NCI-H82 (cell line): ENCODE measurements at places on chromosomes 7 and 10.

DNA sequence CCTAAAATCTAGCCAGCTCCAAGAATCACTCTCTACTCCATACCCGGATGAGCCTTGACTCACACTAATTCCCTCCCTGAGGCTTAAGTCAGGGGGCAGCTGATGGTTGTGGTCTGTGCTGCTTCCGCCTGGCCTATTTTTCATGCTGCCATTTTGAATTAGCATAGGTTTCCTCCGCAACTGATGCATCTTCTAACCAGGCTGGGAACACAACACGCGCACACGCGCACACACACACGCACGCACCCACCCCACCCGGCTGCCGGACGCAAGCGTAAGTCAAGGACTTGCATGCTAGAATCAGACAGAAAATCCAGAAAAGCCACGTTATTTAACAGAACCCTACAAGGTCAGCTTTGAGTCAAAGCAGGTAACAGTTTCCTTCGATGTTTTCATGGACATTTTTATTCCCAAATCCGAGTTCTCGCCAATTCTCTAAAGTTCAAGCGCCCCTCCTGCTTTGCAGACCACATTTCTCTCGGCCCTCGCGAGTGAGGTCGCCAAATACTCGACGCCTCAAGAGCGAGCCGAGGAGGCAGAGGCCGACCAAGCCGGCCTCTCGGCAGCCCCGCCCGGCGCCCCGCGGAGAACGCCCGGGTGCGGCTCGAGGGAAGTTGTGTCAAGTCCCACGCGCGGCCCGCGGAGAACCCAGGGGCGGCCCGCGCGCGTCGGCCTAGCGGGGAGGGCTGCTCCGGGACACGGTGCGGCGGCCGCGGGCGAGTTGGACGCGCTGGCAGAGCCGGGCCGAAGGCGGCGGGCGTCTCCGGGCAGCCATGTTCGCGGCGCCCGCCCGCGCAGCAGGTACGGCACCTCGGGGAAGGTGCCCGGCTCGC is 961 bp downstream of the SCRN1 start:
- peak; percentile 90 for DNase-seq

- no peak for DNase-seq
These were observed 7.0 kb upstream of the CSGALNACT2 start for GRCh38 chr10:43131256-43131655.

GRCh38 chr7:52100-52499 is 140.3 kb upstream of the FAM20C start:
- DNase-seq: no peak

GRCh38 chr10:108090476-108091215 is 926.1 kb upstream of the SORCS1 start:
- no peak for DNase-seq

DNA sequence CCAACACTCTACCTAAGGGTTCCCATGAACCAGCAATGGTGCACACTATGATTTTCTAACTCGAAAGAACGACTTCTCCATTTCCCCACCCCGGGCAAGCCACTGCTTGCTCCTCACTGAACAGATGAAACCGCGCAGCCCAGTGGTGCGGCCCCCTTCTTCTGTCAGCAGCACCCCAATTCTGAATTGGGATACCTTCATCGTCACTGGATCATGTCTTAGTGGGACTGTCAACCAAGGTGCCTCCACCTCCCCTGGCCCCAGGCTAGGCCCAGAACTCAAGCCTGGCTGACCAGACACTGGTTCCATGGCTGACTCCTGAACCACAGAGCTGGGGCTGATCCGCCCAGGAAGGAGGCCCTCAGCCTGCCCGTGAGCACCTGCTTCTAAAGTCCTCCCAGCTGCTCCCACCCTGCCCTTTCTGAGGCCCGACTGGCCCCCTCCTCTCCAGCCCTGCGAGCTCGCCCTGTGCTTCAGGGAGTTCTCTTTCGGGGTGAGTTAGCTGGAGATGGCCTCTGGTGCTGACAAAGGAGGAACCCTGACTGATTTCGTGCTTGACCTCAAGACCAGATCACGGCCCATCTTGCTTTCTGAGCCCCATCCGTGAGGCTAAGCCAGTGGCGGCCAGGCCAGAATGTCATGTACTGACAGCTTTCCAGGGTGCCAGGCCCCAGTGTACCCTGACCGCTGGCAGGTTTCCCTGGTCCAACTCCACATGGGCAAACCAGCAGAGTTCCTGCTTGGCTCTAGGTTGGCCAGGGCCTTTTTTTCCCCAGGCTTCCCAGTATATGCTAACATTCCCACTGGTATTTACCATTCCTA is 44.5 kb downstream of the FAM53B start:
- no peak for DNase-seq

DNA sequence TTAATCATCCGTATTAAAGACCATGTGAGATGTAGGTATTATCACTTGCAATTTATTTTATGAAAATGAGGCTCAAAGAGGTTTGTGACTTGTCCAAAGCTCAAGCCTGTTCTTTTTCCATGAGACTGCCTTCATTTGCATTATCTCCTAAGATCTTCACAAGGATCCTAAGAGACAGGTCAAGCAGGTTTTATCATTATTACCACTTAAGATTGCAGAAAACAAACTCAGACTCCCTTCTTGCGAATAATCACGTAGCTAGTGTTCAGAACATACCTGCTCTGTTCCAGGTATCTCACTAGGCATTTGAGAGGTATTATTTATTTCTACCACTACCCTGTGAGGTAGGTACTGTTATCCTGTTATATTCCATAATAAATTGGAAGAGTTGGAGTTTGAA is 64.8 kb downstream of the ZNRF2 start:
- DNase-seq: no peak

DNA sequence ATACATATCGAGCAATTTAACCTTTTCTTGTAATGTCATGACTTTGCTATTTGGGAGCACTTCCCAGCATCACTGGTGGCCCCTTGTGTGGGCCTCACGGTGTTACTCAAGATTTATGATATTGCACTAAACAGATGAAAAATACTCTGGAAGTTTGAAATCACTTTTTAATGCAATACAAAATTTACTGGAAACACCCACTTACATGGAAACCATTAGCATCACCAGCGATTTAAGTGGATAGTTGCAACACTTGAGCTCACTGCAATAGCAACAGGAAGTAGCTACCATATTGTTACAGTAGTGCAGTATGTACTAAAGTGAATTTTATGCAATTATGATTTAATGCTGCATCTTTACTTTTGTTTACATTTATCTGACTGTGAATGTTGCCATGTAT is 184.4 kb downstream of the MDFIC start:
- no peak for DNase-seq

- DNase-seq: no peak
These were observed 38.6 kb upstream of the TNKS2 start for GRCh38 chr10:91759581-91759986.

DNA sequence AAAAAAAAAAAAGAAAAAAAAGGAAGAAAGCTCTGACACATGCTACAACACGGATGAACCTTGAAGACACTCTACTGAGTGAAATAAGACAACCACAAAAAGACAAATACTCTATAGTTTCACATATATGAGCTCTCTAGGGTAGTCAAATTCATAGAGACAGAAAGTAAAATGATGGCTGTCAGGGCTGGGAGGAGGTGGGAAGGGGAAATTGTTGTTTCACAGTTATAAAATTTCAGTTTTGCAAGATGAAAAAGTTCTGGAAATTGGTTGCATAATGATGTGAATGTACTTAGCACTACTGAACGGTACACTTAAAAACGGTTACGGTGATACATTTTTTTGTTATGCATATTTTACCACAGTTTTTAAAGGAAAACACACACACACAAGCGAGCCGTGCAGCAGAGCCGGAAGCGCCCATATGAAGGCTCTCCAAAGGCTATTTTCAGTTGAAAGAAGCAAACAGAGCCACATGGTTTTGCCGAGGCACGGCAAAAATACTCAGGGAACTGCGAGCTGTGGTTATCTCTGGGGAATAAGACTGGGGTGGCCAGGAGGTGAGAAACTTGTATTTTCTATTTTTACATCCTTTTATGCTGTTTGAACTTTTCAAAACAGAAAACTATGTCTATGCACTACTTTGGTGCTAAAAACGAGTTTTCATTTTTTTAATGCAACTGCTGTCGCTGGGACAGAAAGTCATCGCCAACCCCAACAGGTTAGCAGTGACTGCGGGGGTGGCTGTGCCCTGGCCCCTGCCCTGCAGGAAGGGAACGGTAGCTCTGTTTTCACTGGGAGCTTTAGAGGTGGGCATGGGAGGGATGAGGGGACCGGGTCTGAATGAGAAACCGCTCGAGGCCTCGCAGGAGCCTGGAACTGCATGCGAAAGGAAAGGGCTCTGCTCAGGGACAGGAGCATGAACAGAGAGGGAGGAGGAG is 132.9 kb downstream of the OAT start:
- no peak for DNase-seq

DNA sequence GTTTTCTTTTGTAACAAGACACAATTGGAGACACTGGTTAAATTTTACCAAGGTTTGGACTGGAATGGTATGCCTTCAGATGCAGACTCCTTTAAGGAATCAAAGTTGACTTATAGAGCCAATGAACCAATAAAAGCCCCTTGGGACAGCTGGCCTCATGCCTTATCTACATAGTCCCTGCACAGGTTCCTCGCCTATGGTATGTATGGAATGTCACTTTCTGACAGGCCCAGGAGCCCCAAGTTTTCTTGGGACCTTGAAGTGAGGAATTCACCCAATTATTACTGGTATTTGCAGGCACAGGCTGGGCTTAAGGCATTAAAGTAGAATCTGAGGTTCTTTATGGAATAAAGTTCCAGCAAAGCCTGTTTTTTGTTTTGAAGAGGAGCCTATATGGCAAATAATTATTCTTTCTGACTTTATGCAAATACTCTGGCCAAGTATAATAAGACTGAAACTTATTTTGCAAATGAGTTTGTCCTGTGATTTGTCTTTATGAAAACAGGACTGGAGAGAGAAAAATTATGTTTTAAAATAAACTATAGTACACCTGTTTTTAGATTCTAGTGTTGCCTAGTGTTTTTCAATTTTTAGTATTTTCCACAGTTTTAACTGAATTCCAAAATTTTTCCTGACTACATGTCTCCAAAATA is 24.1 kb upstream of the DNMBP start:
- DNase-seq: no peak

- no peak for DNase-seq
These were observed 61.8 kb upstream of the SP4 start for GRCh38 chr7:21365866-21366624.

DNA sequence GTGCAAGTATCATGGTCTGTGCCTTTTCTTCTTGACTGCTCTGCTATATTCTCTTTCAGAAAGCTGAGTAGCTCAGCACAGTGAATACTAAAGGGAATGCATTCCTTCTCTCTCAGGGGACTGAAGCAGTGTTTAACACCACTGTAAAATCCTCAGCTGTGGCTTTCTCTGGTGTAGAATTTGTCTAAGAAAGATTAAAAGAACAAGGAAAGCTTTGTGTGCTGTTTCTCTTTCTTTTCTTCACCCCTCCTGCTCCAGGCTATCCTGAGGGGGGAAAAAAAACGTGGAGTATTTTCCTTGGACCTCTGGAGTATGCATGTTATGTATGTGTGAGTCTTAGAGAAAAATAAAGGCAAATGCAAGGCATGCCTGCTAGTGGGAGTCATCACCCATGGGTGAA is 383.9 kb downstream of the AUTS2 start:
- no peak for DNase-seq

DNA sequence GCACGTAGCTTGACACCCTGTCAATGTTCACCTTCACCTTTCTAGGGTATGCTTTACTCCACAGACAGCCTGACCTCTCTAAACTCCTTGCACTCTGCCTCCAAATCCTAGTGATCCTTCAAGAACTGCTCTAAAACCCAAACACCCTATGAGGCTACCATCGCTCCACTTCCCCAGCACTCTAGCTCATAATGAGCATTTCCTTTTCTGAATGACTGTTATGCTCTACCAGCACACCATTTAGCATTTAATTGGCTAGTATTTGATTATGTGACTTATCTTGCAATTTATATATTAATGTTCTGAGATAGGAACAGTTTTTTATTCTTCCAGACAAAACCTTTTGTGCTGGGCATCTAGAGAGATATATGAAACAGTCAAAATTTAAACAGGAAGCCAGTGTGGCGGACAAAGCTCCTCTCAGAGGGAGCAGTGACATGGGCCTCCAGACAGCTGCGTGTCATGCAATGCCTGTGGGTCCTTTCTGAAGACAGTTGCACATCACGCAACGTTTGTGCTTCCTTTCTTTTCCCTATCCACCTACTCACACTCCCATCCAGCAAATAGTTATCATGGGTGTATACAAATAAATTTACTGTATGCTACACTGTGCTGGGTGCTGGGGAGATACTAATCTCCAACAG is 86.3 kb downstream of the ALOX5 start:
- no peak for DNase-seq

GRCh38 chr7:96870185-96870584 is 135.2 kb upstream of the DLX6 start:
- DNase-seq: no peak

- no peak for DNase-seq
These were observed 48.8 kb upstream of the CHST15 start for GRCh38 chr10:124142006-124142739.

GRCh38 chr10:2529945-2530344 is 537.4 kb upstream of the PFKP start:
- no peak for DNase-seq

DNA sequence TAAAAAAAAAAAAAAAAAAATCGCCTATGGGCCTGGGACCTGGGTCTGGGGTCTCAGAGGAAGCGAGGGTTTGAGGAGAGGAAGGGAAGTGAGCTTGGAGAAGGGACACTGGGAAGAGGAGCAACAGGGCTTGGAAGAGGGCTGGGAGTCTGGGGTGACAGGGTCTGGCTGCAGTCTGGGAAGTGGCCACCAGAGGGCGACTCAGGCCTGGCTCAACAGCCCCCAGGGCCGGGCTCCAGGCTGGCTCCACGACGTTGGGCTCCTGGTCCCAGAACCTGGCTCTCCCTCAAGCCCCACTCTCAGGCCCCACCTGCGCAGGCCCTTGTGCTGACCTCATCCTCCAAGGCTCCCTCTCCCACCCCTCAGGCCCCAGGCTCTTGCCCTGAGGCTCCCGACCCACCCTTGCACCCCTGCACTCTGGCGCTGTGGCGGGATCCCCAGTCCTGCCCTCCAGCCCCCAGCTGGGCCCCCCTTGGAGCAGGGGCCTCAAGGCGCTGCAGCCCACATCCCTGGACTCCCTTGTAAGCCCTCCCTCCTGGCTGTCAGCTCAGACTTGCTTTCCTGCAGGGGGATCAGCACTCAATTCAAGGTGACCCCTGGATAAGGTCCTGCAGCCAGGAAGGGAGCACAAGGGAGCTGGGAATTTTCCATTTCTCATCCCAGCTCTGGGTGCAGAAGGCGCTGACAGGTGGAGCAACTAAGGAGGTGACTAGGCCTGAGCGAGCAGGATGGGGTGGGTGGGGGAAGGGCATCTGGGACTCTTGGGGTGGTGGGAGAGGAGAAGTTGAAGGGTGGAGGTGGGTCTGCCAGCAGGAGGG is 5.4 kb upstream of the SPACDR start:
- DNase-seq: peak; percentile 86

- DNase-seq: no peak
These were observed 35.2 kb upstream of the ITGA8 start for GRCh38 chr10:15754937-15755336.

- no peak for DNase-seq
These were observed 13.4 kb upstream of the CXCL12 start for GRCh38 chr10:44398271-44398670.

GRCh38 chr10:31604646-31605170 is 285.7 kb downstream of the ZEB1 start:
- no peak for DNase-seq
